Upper lobe of right lung (tissue), 1 donor: ENCODE measurements at places on chromosomes 4 and X. TPM values are rescaled to one million over a fixed set of nuclear protein-coding genes. Genes with fewer than 3 reads are reported as not detected.

DNA sequence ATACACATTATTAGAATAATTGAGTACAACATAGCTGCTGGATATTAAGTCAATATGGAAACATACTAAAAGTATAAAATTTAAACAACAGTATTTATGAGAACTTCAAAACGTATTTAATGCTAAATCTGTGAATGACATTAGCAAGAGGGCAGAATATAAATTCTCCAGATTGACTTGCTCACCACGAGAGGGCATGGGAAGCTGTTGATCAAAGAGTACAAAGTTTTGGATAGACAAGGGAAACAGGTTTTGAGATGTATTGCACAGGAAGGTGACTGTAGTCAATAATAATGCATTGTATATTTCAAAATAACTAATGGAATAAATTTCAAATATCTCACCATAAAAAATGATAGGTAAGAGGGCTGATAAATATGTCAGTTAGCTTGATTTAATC, 768.2 kb downstream of the CENPC start:
- no peaks in the 10 kb centered on the region for H3K27me3 ChIP-seq
- no peak for DNase-seq
- no peaks in the 10 kb centered on the region for H3K36me3 ChIP-seq

- no peaks in the 10 kb centered on the region for H3K36me3 ChIP-seq
- H3K27me3 ChIP-seq = no peaks in the 10 kb centered on the region
- no peaks in the 10 kb centered on the region for H3K4me1 ChIP-seq
- no peak overlapping the region for H3K27ac ChIP-seq
- no peak for DNase-seq
Observed at GRCh38 chrX:78527818-78528217, 131.3 kb downstream of the RTL3 start.

- H3K27ac ChIP-seq = no peak overlapping the region
- H3K4me3 ChIP-seq = no peak overlapping the region
- H3K36me3 ChIP-seq = no peaks in the 10 kb centered on the region
- no peaks in the 10 kb centered on the region for H3K27me3 ChIP-seq
Observed at GRCh38 chrX:10660171-10660570, 39.8 kb upstream of the MID1 start.

DNA sequence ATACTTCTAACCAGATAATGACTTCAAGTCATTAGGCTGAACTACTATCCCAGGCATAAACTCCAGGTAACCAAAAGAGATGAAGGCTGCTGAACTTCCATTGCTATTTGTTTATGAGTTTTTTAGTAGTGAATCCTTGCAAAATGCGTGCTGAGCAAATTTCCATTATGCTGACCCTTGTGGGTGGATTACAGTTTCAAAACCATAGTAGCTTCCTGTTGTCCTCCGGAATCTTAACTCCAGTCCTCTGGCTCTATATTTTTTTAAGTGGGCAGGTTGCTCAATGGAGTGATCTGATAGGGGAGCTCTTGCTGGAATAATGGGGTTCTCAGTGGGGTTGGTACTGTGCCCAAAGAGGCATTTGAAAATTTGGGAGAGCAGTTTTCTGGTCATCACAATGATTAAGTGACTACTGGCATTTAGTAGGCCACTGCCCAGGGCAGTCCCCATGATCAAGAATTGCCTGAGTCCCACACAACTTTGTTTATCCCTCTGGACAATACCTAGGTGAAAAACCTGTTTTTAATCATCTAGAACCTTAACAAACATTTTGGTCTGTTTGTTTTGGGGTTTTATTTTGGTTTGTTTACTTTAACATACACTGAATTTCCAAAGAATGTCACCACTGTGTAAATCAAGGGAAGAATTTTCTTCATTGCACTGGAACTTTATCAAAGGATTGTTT, 302.3 kb upstream of the GATB start:
- DNase-seq = no peak
- H3K36me3 ChIP-seq = no peaks in the 10 kb centered on the region
- H3K27ac ChIP-seq = no peak overlapping the region

DNA sequence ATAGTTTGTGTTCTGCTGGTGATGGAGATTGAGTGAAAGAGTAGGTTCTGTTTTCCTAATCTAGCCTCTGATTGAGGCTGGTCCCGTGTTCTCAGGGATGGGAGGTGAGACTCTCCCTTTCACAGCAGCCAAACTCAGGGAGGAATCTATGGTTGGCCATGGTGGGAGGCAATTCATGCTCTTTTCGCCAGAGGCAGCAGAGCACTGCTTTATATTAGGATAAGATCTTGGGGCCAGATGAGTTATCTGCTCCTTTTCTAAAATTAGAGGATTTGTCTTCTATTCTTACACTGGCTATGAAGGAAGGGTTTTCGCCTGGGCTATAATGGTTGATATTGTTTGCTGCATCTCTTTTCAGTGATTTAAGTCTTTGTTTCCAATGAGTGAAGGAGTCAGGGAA, 63.9 kb upstream of the NLGN4X start:
- H3K36me3 ChIP-seq = no peaks in the 10 kb centered on the region
- no peaks in the 10 kb centered on the region for H3K27me3 ChIP-seq
- DNase-seq = no peak
- H3K4me3 ChIP-seq = no peak overlapping the region
- H3K4me1 ChIP-seq = no peaks in the 10 kb centered on the region

GRCh38 chr4:56637791-56638190, 43.3 kb downstream of the HOPX start:
- no peaks in the 10 kb centered on the region for H3K27me3 ChIP-seq
- no peaks in the 10 kb centered on the region for H3K36me3 ChIP-seq
- DNase-seq = no peak
- no peak overlapping the region for H3K4me3 ChIP-seq

DNA sequence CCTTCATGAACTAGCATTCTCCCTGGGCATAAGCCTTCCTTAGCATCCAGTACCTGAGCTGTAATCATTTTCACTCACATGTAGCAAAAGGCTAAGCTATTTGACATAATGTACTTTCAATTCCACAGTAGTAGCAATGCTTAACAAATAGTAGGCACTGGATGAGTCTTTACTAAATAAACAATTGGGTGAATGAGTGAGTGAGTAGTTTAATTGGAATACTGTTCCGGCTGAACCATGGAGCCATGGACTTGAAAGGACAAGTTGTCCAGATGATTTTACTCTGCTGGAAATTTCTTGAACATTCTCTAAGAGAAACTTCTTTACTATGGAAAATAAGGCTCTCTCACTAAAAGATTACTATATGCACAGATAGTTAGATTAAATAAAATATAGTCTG, 159.3 kb downstream of the FAM47B start:
- no peaks in the 10 kb centered on the region for H3K36me3 ChIP-seq
- no peaks in the 10 kb centered on the region for H3K4me1 ChIP-seq
- H3K27ac ChIP-seq = no peak overlapping the region
- H3K4me3 ChIP-seq = no peak overlapping the region
- H3K27me3 ChIP-seq = no peaks in the 10 kb centered on the region
- DNase-seq = no peak

DNA sequence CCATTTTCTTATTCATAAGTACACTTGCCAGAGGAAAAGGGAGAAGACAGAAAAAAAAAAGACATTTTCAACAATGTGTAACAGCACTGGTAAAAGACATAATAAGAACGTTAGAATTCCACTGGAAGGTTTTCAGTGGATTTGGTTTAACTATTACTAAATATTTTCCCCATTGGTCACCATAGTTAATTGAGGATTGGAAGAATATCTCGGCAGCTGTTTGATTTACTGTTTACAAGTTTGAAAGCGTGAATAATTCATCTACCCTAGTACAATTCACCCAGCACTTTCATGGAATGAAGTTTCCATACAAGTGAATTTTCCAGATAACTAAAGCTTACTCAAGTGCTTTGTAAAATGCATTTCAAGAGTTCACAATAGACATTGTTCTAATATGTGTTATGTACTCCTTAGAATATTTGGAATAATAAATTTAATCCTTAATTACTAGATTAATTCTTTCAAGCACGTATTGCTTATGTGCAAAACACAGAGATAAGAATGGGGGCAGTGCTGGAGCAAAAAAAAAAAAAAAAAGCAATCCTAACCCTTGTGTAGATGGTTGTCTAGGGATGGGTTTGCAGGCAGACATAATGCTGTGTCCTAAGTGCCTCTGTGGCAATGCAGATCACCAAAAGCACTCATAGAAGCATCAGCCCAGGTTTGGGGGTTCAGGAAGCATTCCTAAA, 57.1 kb downstream of the ENPEP start:
- no peaks in the 10 kb centered on the region for H3K27me3 ChIP-seq
- no peak for DNase-seq
- H3K4me3 ChIP-seq = no peak overlapping the region
- H3K36me3 ChIP-seq = no peaks in the 10 kb centered on the region
- H3K4me1 ChIP-seq = no peaks in the 10 kb centered on the region

GRCh38 chr4:27048429-27049238, 188.0 kb downstream of the STIM2 start:
- H3K4me3 ChIP-seq = peak overlapping the region; percentile 40
- DNase-seq = no peak
- H3K36me3 ChIP-seq = no peaks in the 10 kb centered on the region
- H3K27me3 ChIP-seq = no peaks in the 10 kb centered on the region
- H3K27ac ChIP-seq = no peak overlapping the region

GRCh38 chr4:123283371-123283895, 113.2 kb upstream of the SPRY1 start:
- no peaks in the 10 kb centered on the region for H3K4me1 ChIP-seq
- H3K4me3 ChIP-seq = no peak overlapping the region
- DNase-seq = no peak
- H3K36me3 ChIP-seq = no peaks in the 10 kb centered on the region

DNA sequence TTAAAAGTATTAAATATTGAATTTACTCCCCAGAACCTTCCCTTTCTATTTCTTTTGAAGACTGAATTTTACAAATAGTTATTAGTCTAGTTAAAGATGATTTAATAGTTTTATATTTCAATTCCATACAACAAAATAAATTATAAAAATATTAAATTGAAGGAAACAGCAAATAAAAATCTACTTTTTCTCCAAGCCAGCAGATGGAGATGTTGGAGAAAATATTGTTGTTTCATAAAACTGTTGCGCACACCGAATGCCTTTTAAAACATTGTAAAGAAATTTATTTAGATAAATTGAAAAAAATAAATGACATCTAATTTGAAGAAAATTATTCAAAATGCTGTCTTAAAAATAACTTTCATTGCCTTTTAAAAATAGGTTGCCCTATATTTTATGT, 5.5 kb downstream of the GRIA2 start:
- H3K36me3 ChIP-seq = no peaks in the 10 kb centered on the region
- no peak overlapping the region for H3K4me3 ChIP-seq
- peaks cover 21% of the 10 kb centered on the region for H3K27me3 ChIP-seq
- no peak overlapping the region for H3K27ac ChIP-seq
- peaks cover 3% of the 10 kb centered on the region for H3K4me1 ChIP-seq
- DNase-seq = no peak

GRCh38 chr4:93466446-93466845, 362.1 kb upstream of the ATOH1 start:
- H3K4me3 ChIP-seq = no peak overlapping the region
- H3K36me3 ChIP-seq = no peaks in the 10 kb centered on the region
- H3K4me1 ChIP-seq = no peaks in the 10 kb centered on the region
- H3K27me3 ChIP-seq = no peaks in the 10 kb centered on the region

DNA sequence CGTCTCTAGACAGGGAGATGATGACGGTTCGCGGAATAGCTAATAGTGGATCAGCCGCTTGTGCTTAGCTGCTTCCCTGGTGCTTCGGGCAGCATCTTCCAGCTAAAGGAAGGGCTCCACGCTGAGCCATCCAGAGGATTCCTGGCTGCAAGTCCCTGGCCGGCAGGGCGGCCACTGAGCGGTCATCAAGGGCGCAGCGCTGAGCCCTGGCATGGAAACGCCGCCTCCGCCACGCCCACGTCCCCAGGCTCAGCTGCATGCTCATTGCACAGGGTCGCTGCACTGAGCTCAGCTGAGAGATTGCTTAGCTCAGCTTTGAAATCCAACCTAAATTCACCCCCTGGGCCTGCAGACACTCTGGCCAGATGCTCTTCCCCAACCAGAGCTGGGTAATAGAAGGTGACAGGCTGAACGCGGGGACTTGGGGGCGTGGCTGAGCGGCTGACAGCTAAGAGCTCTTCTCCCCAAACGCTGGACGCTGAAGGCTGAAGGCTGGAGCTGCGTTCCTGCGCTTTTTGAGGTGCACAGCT, 118.2 kb upstream of the KIT start:
- H3K27ac ChIP-seq = no peak overlapping the region
- no peaks in the 10 kb centered on the region for H3K36me3 ChIP-seq
- H3K27me3 ChIP-seq = no peaks in the 10 kb centered on the region
- DNase-seq = peak; percentile 75

DNA sequence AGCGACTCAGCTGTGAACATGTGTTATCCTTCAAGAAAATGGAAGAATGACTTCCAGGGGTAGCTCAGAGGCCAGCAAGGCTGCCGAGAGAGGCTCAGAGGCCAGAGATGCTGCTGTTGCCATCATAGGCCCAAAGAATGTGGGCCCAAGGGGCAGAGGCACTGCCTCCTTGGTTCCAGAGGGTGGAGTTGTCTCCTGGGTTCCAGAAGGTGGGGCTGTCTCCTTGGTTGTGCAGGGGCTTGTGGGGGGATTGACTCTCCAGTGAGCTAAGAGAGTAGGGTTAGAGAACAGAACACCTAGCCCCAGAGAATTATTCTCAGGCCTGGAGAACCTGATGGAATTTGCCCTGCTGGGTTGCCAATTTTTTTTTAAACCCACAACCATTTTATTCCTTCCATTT, 62.6 kb downstream of the DGKK start:
- no peak for DNase-seq
- no peaks in the 10 kb centered on the region for H3K27me3 ChIP-seq
- no peak overlapping the region for H3K4me3 ChIP-seq
- no peaks in the 10 kb centered on the region for H3K4me1 ChIP-seq

DNA sequence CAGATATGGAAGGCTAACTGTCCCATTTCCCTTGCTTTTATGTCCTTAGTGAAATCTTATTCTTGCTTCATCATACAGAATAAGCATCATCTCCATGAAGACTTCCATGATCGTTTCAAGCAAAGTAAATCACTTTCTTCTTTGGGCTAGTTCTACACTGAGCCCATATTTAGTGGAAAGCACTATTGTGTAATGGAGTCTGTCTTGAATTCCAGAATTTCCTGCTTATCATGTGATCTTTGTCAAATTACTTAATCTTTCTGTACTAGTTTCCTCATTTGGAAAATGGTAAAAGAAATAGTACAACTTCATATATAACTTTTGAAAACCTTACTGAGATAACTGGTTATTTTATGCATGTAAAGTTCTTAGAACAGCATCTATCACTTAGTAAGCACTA, 7.6 kb downstream of the ANAPC10 start:
- no peak overlapping the region for H3K27ac ChIP-seq
- H3K4me1 ChIP-seq = no peaks in the 10 kb centered on the region
- H3K36me3 ChIP-seq = peaks cover 58% of the 10 kb centered on the region
- H3K4me3 ChIP-seq = no peak overlapping the region

DNA sequence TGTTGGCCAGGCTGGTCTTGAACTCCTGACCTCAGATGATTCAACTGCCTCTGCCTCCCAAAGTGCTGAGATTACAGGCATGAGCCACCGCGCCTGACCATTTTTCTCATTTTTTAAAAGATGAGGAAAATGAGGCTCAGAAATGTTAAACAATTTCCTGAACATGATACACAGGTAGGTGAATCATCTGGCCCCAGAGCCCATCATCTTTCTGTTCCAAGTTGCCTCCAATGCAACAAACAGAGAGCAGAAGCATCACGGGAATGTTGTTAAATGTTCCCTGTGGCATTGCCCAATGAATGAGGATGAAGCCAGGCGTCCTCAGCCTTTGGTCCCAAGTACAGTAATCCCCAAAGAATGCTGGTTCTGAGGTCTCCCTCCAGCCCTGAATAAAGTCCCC, 31.3 kb upstream of the ANXA5 start:
- no peak overlapping the region for H3K27ac ChIP-seq
- no peak for DNase-seq
- no peaks in the 10 kb centered on the region for H3K27me3 ChIP-seq

Gene TRIM75
- total RNA-seq = not detected

Gene TMEM271
- not detected for total RNA-seq

Gene COL4A6
- 1.8 TPM for total RNA-seq

Gene DCAF16
- total RNA-seq = 26.2 TPM

Gene RNF128
- 18.1 TPM for total RNA-seq

Gene NCAPG
- total RNA-seq = 0.84 TPM

Gene DIPK2B
- 27.7 TPM for total RNA-seq
